ENCODE measurements at places on chromosomes 5 and 9.

DNA sequence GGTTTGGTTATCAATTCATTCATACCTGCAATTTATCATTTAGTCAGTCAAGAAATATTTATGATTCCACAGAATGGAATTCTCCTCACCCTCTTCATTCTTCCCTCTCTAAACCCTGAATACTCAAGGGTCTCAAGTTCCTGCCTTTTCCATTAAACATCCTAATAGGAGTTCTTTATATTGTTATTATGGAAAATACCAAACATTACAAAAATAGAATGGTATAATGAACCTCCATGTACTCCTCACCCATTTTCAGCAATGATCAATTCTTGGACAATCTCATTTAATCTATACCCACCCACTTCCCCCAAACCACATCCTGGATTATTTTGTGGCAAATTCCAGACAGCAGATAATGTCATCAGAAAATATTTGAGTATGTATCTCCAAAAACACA, 74.5 kb downstream of the ADAMTS12 start:
- no peak for DNase-seq

DNA sequence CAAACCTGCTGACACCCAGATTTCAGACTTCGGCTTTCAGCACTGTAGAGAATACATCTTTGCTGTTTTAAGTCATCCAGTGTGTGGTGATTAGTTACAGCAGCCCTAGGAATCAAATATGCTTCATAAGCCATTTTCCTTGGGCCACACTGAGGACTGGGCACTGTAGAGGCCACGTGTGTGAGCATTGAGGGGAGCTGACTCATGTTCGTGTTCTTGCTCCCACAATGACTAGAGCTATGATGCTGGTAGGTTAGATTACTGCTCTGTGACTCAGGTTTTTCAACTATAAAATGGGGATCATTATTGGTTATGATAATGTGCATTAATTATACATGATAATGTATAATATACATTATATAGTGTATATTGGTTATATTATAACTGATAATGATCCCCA, 96.5 kb upstream of the PALM2AKAP2 start:
- DNase-seq = no peak

DNA sequence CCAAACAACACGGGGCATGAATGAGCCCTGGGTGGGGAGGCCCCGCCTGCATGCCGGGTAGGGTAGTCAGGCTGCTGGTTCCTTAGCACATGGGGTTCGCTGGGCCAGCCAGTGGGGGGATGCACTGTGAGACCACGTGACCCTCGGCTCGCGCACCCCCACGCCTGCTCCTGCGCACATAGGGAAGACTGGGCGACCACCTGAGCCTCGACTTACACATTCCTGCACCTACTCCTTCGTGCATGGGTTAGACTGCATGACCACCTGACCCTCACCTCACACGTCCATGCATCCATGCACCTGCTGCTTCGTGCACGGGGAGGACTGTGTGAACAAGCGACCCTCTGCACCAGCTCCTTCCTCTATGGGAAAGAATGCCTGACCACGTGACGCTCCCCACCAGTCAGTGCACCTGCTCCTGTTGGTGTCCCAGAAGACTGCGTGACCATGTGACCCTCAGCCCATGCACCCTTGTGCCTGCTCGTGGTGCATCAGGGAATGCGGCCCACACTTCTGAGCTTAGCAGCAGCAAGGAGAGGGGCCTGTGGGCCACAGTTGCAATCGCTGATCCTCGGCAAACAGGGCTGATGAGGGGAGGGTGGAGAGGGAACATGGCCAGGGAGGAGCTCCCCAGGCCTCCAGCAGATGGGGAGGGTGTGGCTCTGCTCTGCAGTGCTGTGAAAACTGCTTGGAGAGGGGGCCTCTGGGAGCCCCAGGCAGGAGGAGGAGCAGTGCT, 18.1 kb downstream of the LPCAT1 start:
- DNase-seq = no peak

DNA sequence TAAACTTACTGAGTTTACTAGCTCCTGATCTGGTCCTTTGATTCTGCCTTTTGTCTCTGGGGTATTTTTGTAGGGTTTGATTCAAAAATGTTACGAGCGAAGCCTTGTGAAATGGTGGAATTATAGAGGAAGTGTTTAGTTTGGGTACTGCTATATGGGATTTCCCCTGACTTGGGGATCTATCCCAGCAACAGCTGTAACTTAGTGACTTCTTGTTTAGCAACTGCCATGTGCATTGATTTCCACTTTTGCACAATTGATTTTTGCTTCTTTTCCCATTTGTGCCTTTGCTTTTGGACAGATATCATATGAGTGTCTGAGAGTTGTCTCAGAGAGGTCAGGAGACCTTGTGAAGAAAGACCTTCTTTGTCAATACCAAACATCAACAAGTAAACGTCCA, 248.5 kb upstream of the DAP start:
- DNase-seq = no peak

DNA sequence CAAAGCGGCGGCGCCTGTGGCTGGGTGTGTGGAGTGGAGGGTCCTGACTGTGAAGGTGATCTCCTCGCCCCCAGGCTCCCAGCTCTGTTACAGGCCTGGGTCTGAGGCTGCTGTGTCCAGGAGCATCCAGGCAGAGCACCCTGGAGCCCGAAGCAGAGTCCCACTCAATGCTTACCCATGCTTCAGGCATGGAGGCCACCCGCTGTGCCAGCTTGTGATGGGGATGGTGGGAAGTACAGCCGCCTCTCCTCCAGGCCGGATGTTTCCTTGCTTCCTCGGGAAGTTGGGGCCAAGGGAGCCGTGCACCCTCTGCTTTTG, 255.9 kb upstream of the IRX1 start:
- DNase-seq = no peak

- DNase-seq = no peak
Observed at GRCh38 chr9:96574455-96574854, 45.2 kb downstream of the CDC14B start.

DNA sequence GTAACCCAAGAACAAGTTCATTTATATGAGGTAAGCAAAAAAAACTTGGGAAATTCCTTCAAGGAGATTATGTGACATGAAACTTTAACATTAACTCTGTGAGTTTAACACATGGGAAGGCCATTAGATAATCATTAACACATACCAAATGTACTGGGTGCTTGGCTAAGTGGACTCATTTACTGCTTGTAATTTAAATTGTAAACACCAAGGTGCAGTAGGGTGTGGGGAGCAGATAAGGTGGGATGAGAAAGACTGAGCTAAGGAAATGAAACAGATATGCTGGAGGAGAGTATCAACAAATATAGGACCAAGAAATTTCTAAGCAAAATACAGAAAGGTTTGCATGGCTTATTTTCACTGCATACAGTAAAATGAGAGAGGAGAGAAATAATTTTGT, 2384.8 kb upstream of the ACO1 start:
- DNase-seq = no peak

DNA sequence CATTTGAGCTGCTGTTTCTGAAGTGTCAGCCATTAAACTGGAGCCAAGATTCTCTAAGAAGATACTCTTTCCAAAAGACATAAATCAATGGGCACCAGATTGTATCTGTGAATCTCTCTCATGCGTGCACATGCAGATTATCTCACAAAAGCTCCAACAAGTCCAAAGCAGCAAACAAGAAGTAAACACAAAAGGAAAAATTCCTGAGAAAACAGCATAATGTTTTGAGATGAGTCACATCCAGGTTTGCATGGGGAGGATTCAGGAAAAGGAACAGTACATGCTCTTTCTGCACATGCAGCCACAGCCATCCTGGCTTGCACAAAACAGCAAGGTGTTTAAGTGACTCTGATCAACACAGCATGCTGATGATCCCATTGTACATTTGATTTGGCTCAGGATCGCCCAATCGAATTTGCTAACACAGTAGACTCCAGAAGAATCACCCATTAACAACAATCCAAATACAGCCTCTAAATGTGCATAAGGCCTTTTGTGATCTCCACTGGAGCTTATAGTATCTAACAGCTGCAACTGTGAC, 143.1 kb downstream of the ELAVL2 start:
- no peak for DNase-seq

- no peak for DNase-seq
Observed at GRCh38 chr5:5939759-5940370, 438.5 kb downstream of the MED10 start.

Data from esophagus squamous epithelium (tissue), 5 donors.